ENCODE measurements at places on chromosomes 13 and 19.

DNA sequence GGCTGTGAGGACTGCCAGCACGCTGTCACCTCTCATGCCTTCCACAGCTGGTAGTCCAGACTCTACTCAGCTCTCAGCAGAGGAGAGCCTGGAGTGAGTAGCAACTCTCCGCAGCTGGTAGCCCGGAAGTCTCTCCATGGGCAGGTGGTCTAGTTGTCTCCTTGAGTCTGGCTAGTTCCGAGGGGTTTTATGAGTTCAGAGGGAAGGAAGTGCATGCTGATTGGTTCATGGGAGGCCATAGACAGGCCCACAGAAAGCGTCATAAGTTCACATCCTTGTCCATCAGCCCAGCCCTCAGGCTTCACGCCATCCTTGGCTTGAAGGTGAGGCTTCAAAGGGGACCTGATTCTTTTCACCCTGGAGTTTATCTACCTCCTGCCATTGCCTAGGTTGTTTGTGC lies 2662.4 kb upstream of the PCDH20 start:
- DNase-seq = no peak

- DNase-seq = no peak
Observed at GRCh38 chr13:107234319-107235073, 666.6 kb upstream of the ARGLU1 start.

GRCh38 chr13:105346141-105346775 lies 1189.2 kb downstream of the EFNB2 start:
- DNase-seq = no peak

DNA sequence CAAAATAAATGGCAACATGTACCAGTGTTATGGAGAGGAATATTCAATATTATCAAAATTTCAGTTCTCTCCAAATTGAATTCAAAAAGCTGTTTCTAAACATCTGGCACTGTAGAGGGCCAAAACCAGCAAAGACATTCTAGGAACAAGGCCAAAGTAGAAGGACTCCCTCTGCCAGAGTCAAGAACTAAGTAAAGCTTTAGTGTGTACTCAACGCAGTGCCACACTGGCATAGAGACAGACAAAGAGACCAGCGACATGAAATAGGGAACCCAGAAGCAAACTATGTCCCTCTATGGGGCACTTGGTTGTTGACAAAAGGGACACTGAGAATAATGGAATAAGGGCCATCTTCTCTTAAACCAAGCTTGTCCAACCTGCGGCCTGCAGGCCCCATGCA lies 15.6 kb downstream of the SCGB2B2 start:
- no peak for DNase-seq

- DNase-seq = no peak
Observed at GRCh38 chr13:22114630-22115311, 443.9 kb downstream of the FGF9 start.

DNA sequence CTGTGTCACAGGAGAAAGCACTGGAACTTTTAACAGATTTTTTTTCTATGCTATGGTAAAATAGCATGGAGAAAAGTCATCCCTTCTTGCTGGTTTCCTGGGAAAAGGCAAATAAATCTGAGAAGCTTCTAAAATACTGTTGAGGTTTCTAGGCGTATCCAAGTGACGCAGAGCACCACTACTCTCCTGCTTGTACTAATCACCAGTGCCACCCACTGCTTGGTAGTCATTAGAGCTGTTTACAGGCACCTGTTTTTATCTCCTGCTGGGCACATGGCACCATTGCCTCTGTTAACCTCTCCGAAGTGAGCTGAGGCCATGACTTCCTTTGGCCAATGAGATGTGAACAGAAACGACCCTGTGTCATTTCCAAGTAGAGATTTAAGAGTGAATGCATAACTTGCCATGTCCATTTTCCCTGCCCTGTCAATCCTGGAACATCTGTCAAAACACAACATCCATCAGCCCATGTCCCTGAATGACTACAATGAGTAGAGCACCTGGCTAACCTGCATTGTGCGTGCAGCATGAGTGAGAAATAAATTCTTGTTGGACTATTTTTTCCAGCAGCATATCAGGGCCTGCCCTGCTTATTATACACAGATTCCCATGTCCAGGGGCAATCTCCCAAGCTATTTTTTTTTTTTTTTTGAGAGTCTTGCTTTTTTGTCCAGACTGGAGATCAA lies 17.3 kb upstream of the OXGR1 start:
- DNase-seq = no peak

DNA sequence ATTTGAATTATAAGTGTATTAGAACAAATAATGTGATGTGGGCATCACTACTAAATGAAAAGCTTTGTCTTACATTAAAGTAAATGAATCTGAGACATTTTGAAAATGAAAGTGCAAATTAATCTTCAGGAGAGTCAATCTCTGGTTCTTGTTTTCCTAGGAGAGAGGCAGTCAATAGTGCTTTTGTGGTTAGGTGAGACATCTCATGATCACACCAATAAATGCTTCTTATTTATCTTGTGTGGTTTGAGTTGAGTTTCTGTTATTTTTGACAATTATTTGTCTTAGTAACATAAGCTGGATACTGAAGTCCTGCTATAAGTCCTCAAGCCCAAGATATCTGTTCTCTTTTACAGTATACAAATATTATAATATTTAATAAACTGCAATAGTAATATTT lies 1378.0 kb upstream of the PCDH9 start:
- DNase-seq = no peak

GRCh38 chr19:34220472-34221063 lies 33.8 kb upstream of the GARRE1 start:
- peak; percentile 30 for DNase-seq

- no peak for DNase-seq
Observed at GRCh38 chr13:46403851-46404732, 17.0 kb upstream of the RUBCNL start.

- DNase-seq = no peak
Observed at GRCh38 chr19:7229735-7230134, 64.5 kb downstream of the INSR start.

GRCh38 chr13:50924025-50924424 lies 14.4 kb downstream of the RNASEH2B start:
- no peak for DNase-seq

- DNase-seq = no peak
Observed at GRCh38 chr19:29083863-29084262, 129.1 kb downstream of the UQCRFS1 start.

GRCh38 chr13:106296723-106297122 lies 238.7 kb downstream of the EFNB2 start:
- no peak for DNase-seq

DNA sequence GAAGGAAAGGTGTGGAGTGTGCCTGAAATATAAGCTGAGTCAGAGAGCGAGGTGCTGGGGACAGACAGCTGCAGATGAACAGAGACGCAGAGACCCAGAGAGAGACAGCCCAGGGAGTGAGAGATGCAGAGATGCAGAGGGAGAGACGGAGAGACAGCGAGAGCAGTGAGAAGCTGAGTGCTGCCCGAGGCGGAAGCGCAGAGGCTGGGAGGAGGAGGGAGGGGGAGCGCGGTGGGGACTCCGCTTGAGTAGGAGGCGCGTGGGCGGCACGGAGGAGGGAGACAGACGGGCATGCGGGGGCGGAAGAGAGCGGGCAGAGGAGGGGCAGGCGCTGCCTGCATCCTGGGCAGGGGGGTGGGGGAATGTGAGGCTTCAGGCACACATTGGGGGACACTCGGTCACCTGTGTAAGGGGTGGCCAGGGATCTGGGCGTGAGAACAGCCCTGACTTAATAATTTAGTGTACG lies 25.7 kb downstream of the SLC8A2 start:
- peak; percentile 9 for DNase-seq

DNA sequence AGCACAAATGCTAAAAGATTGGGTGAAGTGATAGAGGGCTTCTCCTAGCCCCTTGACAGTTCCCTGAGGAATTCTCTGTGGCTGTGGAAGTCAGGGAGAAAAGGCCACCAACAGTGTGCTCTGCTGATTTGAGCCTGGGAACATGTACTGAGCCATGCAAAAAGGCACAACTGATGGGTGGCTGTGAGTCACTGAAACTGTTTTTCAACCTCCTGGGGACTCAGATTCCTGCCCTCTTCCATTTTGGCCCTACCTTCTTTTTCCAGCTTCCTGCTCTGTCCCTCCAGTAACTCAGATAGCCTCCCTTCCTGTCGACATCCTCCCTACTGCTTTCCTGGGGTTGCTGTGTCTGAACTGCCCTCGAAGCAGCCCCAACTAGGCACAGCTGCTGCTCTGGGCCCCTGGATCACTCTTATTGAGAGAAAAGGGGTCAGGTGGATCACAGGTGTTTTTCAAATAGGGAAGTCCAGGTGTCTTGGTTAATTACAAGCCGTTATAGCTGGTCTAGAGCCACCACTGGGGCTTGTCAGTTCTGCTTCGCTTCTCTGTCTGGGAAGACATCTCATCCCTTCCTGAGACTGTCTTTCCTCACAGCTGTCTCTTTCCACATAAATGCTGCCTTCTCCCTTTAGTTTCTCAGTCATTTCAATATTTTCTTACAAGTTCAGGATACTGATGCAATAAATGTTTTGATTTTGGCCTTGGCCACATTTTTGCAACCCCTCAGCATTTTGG lies 13.7 kb downstream of the FAM124A start:
- no peak for DNase-seq

DNA sequence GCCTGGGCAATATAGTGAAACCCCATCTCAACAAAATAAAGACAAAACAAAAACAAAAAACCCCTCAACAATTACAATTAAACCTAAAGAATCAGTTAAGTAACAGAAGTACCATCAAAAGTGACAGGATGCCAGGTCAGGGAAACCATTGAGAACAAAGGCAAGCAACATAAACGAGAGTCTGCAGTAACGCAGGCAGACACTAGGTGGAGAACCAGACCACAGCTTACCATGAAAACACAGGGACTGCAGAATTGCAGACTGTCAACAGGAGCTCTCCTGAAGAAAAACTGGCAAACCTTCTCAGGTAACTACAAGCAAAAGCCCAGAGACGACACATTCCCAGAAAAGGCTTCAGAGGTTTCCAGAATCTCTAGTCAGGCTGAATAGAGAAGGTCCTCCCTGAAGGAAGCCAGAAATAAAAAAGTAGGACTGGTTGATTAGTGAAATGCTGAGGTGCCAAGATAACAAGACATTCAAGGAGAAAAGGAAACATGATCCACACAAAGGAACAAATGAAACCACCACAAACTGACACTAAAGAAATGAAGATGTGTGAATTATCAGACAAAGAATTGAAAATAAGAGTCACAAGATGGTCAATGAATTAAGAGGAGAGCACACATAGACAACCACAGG lies 2.2 kb upstream of the ZNF665 start:
- DNase-seq = peak; percentile 73

DNA sequence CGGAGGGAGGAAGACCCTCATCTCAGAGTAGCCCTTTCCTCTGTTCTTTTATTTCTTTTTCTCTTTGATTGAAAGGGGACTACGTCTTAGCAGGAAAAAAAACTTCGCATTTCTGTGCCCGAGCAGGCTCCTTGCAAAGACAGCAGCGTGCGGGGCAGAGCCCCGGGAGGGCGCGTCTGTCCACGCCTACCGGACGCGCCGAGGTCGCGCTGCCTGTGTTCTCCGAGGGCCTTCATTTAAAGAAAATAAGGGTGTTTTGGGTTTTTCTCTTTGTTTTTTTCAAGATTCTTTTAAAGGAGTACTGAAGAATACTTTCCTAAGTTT lies 29.2 kb downstream of the CERS1 start:
- no peak for DNase-seq

DNA sequence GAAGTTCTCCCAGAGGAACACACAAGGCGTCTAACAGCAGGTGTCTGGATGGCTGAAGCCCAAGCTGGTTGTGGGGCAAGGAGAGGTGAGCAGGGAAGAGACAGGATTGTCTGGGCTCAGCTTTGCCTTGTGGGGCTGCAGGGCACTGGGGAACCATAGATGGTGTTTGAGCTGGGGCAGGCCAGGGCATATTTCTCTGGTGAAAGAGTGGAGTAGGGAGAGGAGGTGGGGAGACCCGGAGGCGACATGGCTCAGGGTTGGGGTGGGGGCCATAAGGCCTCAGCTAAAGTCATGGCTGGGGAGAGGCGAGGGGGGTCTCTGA lies 5.4 kb upstream of the PALM start:
- DNase-seq = no peak

GRCh38 chr19:1651568-1652291 lies 685 bp downstream of the TCF3 start:
- no peak for DNase-seq

GRCh38 chr13:80239571-80240255 lies 101.2 kb downstream of the SPRY2 start:
- no peak for DNase-seq

GRCh38 chr13:111640476-111640875 lies 320.0 kb downstream of the TEX29 start:
- no peak for DNase-seq

DNA sequence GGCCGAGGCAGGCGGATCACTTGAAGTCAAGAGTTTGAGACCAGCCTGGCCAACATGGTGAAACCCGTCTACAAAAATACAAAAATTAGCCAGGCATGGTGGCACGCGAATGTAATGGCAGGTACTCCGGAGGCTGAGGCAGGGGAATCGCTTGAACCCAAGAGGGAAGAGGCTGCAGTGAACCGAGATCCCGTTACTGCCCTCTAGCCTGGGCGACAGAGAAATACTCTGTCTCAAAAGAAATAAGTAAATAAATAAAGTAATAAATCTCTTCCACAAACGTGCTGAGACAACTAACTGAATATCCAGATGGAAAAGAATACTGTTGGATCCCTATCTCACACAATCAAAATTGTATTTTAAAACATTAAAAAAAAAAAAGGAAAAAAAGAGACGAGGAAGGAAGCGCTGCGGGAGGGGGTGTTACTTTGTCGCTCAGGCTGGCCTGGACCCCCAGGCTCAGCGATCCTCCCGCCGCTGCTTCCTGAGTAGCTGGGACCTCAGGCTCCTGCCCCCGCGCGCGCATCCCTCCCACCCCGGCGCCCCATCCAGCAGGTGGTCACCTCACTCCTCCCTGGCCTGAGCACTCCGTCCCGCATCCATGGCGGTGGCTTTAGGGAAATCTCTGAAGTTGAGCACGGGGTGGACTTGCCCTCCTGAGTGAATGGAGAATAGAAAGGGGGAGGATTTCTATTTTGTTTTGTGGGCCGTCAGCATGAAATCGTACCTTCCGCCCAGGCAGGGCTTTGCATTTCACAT lies 628 bp upstream of the ZNF813 start:
- DNase-seq = no peak

GRCh38 chr19:33391631-33392249 lies 18.2 kb downstream of the CEBPG start:
- no peak for DNase-seq

- DNase-seq = no peak
Observed at GRCh38 chr13:113468472-113469201, 15.3 kb upstream of the ADPRHL1 start.

- DNase-seq = no peak
Observed at GRCh38 chr13:80873589-80873988, 532.7 kb upstream of the SPRY2 start.
